H9 (cell line): ENCODE measurements at places on chromosomes 1 and 21. TPM values are rescaled to one million over a fixed set of nuclear protein-coding genes. Genes with fewer than 3 reads are reported as not detected.

- no peak for DNase-seq
These were observed 124.5 kb upstream of the USP24 start for GRCh38 chr1:55339681-55340080.

- DNase-seq, result no peak
These were observed 40.6 kb downstream of the SRRM1 start for GRCh38 chr1:24683713-24684162.

- no peak for DNase-seq
These were observed 25.9 kb downstream of the DMBX1 start for GRCh38 chr1:46515576-46515975.

DNA sequence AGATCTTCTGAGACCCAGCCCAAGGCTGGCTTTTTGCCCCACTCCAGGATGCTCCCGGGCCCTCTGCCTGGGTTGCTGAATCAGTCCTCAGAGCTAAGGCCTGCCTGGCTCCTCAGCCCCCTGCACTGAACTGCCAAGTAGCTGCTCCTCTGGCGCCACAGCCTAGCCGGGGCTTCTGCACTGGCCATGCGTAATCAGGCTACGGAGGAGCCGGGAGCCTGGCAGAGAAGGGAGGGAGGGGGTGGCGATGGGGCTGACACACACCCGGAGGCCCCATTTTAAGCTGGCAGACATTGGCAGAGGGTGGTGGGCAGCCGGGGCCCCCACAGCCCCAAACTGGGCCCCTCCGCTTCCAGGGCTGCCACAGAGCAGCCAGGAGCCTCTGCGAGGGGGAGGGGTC lies 38.7 kb downstream of the ALPL start:
- DNase-seq, result no peak

- no peak for DNase-seq
These were observed 48.6 kb downstream of the TRAF5 start for GRCh38 chr1:211375146-211375818.

DNA sequence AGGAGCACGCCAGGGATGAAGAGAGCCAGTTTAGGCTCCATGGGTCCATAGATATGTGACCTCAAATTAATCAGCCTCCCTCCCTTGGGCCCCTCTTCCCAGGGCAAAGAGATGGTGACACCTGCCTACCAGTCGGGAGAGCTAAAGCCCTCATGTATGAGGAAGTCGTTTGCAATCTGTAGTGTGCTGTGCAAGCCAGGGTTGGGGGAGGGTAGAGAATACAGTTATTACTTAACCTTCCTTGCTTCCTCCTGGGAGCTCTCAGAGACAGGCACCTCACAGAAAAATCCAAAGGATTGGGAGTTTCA lies 4.0 kb downstream of the PGLYRP4 start:
- no peak for DNase-seq

Gene CD46
- 89.2 and 90.0 TPM in 2 replicates for total RNA-seq

- DNase-seq, result no peak
These were observed 58.4 kb downstream of the SAMSN1 start for GRCh38 chr21:14487490-14488432.

GRCh38 chr1:203288400-203288799 lies 16.9 kb upstream of the BTG2 start:
- DNase-seq, result no peak

DNA sequence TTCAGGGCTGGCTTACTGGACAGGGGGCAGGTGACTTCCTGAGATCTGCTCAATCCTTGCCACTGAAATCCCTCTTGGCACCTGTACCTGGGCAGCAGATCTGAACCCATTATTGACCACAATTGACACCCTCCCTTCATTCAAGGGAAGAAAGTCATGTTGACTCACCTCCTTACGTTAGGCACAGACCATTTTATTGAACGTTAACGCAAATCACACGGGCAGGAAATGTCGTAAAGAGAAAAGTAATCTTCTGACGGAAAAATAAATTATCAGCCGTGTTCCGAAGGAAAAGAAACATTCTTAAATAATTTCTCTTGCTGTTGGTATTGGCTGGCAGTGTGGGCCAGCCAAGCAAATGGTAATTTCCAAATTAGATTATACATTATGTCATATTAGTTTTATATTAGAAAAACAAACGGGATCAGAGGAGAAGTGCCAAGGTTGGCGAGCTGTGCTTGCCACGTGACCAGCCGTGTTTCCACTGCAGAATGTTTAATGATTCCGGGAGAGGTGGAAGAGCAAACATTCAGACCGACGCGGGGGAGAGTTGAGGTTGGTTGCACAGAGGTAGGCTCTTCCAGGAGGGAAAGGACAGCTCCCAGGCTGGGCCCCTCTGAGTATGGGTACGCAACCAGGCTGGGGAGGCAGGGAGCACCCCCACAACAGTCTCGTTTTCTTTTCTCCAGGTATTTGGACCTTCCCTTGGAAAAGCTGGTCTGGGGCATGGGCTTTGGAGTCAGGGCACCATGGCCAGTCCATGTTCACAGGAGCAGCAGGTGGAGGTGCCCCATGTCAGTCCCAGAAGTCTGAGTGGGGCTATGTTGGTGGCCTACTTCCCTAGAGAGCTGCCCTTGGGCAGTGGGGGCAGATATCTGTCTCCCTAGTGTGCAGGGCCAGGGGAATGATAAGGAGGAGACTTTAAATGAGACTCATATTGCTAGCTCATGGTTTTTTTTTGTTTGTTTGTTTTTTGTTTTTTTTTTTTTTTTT lies 121.1 kb downstream of the FOXD2 start:
- DNase-seq, result no peak

GRCh38 chr1:41396084-41396483 lies 34.9 kb downstream of the FOXO6 start:
- no peak for DNase-seq

GRCh38 chr1:227190321-227190720 lies 128.0 kb downstream of the CDC42BPA start:
- DNase-seq, result no peak

Gene LRRC38
- 0.72 and 0.86 TPM in 2 replicates for total RNA-seq

GRCh38 chr1:53896635-53897229 lies 2.7 kb downstream of the DIO1 start:
- DNase-seq, result no peak

Gene PTGS2
- 0.35 and 0.37 TPM in 2 replicates for total RNA-seq

Gene PLCH2
- total RNA-seq, result 0.09 and 0.18 TPM in 2 replicates

- DNase-seq, result no peak
These were observed 87.5 kb downstream of the RGL1 start for GRCh38 chr1:183892351-183892793.

Gene BSND
- 0.17 and 0.35 TPM in 2 replicates for total RNA-seq

- DNase-seq, result peak; percentile 94
These were observed 106.5 kb upstream of the SLC44A3 start for GRCh38 chr1:94713472-94714141.

- DNase-seq, result no peak
These were observed 47.2 kb downstream of the RAP1A start for GRCh38 chr1:111666828-111667227.

Gene MFSD2A
- total RNA-seq, result 18.2 and 19.9 TPM in 2 replicates

GRCh38 chr1:153970346-153970745 lies 2.6 kb downstream of the CREB3L4 start:
- DNase-seq, result no peak

Gene LTN1
- 23.8 and 23.9 TPM in 2 replicates for total RNA-seq

Gene CFAP45
- 0.53 and 0.85 TPM in 2 replicates for total RNA-seq

DNA sequence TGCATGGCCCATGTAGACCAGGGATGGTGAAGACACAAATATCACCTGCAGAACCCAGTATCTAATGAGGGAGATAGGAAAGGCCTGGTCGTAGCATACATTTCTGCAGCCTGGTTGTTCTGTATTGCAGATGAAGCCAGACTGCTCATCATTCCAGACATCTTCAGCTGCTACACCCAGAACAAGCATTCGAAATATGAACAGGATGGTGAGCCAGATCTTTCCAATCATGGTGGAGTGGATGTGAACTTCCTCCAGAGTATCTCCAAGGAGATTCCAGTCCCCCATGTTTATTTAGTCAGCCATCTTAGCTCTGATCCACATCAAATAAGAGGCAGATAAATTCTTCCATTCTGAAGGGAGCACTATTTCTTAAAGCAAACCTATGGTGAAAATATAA lies 2.7 kb upstream of the MYCBP start:
- DNase-seq, result no peak

DNA sequence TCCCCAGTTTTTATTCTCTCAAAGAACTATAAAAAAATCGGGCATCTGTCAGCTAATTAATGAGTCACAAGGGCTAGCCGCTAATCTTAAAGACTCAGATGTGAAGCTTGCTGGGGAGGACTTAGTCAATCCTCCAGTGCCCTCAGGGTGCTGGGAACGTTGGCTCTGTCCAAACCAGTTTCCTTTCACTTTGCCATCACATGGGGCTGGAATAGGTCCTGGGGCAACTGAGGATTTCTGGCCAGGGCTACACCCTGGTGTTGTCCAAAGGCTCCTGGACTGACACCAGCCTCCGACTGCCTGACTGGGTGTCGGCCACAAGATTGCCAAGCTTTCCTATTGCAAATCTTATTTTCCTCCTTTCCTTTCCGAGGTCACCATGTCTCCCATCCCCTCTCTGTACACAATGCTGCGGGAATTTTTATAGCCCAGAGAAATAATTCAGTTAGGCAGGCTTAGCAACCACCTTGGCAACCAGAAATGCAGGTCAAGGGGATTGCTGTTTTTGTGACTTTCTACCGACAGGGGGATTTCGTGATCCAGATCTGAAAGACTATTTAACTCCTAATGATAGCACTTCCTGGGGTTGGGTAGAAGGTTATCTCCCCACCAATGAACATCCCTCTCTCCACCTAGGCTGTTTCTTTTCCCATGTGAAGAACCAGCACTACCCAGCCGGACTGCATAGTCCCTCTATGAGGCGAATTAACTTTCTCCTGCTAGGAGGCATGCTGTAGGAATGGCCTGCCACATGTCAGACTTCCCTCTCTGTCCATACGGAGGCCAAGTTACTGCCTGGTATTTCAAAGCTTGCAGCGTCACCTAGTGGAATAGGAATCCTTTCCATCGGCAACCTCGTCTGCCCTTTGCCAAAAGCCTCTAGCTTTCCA lies 29.9 kb upstream of the CTBS start:
- peak; percentile 69 for DNase-seq

DNA sequence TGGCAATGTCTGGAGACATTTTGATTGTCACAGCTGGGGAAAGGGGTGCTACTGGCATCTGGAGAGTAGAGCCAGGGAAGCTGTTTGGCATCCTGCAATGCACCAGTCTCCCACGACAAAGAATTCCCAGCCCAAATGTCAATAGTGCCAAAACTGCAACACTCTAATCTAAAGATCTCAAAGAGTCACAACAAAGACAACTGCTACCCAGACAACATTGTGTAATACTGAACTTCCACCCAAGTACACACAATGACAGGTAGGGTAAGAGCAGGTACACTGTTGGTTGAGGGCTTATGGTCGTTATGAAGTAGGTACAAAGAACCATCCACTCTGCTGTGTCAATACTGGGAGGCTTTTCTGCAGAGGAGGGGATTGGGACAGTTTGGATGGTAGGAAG lies 8.2 kb upstream of the TMEM51 start:
- no peak for DNase-seq

Gene SAMD13
- total RNA-seq, result 0.61 and 0.97 TPM in 2 replicates

DNA sequence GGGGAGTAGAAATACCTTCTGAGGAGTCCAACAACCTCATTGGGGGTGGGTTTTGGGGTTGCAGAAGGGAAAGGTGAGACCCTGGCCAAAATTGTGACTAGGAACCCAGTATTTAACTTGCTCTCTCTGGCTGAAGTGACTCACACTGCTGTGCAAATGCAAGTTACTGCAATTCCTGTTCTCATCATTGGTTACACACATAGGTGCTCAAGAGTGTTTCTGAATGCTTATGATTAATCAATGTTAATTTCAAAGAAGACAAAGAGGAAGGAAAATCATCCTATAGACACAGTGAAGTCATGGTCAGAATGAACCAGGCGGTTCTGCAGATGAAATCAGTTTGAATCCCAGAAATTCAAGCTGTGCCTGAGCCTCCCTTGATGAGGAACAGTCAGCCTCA lies 3.1 kb downstream of the ASCL5 start:
- no peak for DNase-seq

Gene KPRP
- not detected in 2 replicates for total RNA-seq

DNA sequence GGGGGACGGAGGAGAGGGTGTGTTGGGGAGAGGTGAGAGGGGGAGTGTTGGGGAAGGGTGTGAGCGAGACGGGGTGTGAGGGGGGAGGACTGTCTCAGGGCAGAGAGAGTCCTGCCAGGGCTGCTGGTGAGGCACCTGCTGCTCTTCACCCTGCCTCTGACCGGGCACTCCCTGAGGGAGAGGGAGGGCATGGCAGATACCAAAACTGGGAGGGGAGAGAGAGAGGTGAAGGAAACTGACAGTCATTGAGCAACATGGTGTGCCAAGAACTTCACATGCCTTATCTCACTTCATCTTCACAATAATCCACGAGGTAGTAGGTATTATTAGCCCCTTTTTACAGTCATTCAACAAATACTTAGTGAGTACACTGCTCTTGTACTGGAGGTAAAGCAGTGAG lies 61.3 kb upstream of the ARTN start:
- no peak for DNase-seq

DNA sequence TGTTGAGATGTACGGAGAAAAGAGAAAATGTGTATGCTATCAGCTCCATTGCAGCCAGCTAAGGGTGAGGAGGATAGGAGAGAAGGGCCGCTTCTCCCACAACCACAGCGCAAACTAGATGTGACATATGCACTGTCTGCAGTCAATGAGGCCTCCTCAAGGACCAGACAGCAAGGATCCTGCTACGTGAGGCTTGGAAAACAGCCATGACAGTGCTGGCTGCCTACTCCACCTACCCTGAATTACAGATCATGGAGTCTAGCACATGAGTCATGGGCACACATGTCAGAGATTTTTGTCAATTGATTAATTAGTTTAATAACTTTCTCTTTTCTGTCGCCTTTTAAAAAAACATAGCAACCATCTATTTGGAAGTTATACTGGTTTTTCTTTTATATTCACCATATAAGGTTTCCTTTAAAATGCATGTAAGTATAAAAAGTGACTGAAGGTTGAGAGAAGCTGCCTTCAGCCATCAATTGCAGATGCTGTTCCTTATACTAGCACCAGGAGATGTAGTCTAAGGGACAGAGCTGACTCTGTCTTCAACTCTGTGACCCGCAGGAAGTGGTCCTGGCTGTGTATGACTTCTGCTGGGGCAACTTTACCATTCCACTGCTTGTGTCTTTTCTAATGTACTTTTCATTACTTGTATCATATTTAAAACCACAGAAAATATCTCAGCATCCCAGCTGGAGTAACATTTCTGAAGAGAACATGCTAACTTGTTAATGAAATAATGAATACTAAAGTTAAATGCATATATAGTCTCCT lies 3.1 kb downstream of the VPS26C start:
- DNase-seq, result no peak

Gene FLVCR1
- 53.6 and 55.2 TPM in 2 replicates for total RNA-seq

Gene ETV3L
- 0.75 and 0.96 TPM in 2 replicates for total RNA-seq

- no peak for DNase-seq
These were observed 231.6 kb downstream of the MRPL39 start for GRCh38 chr21:25375675-25376074.

Gene ZBTB8B
- 1.6 and 1.9 TPM in 2 replicates for total RNA-seq

GRCh38 chr1:209659909-209660308 lies 7.7 kb upstream of the LAMB3 start:
- DNase-seq, result no peak
